Activated naive CD4-positive, alpha-beta T cell treated with anti-CD3 and anti-CD28 coated beads for 36 hours (primary cell): ENCODE measurements at places on chromosomes 16 and 17.

- peaks cover 7% of the 10 kb centered on the region for H3K4me1 ChIP-seq
- no peaks in the 10 kb centered on the region for H3K27me3 ChIP-seq
- H3K4me3 ChIP-seq: no peak overlapping the region
- H3K36me3 ChIP-seq: peaks cover 12% of the 10 kb centered on the region
Measured at GRCh38 chr17:46028374-46028773, 29.3 kb downstream of the STH start.

- H3K36me3 ChIP-seq: no peaks in the 10 kb centered on the region
- H3K4me3 ChIP-seq: no peak overlapping the region
- DNase-seq: no peak
- H3K4me1 ChIP-seq: peaks cover 9% of the 10 kb centered on the region
Measured at GRCh38 chr17:2778489-2778888, 17.7 kb upstream of the RAP1GAP2 start.

DNA sequence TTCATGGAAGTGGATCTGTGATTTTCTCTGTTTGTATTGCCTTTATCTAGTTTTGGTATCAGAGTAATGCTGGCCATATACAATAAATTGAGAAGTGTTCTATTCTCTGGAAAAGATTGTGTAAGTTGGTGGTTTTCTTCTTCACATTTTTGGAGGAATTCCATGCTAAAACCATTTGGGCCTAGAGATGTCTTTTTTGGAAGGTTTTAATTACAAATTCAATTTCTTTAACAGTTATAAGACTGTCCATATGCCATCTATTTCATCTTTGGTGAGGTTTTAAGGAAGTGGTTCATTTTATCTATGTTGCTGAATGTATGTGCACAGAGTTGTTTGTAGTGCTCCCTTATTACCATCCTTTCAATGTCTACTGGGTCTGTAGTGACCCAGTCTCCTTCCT lies 46.0 kb downstream of the CACNG1 start:
- peaks cover 24% of the 10 kb centered on the region for H3K4me1 ChIP-seq
- peaks cover 25% of the 10 kb centered on the region for H3K36me3 ChIP-seq

DNA sequence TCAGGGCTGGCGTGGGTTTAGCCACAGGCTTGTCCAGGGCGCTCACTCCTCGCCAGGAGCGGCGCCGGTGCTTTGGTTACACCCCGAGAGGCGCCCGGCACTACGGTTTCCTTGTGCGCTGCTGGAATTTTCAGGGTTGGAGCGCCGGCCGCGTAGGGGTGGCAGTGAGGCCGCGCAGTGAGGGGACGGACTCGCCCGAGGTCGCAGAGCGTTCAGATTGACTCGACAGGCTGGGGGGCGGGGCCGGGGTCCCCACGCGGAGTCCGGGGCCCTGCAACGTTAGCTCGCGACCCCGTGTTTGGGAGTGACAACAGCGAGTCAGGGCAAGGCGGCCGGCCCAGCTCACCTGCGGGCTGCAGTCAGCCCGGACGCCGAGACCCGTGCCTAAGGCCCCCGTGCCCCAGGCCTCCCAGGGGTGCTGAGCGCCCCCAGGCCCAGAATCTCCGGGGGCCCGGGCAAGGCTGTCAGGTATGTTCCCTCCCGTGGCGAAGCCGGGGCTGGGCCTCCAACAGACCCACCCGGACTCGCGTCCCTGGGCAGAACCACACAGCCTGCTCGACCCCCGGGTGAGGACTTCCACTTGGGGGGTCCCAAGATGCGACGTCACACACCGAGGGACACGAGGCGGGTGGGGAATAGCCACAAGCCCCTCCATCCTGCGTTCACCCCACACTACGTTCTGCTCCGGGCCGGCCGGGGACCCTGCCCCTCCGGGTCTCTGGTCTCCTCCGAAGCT lies 1.3 kb upstream of the ACTG1 start:
- H3K4me1 ChIP-seq: peaks cover 32% of the 10 kb centered on the region
- peaks cover 33% of the 10 kb centered on the region for H3K36me3 ChIP-seq
- H3K27ac ChIP-seq: peak overlapping the region; percentile 92
- H3K27me3 ChIP-seq: no peaks in the 10 kb centered on the region
- peak overlapping the region; percentile 81 for H3K4me3 ChIP-seq
- peak; percentile 58 for DNase-seq

DNA sequence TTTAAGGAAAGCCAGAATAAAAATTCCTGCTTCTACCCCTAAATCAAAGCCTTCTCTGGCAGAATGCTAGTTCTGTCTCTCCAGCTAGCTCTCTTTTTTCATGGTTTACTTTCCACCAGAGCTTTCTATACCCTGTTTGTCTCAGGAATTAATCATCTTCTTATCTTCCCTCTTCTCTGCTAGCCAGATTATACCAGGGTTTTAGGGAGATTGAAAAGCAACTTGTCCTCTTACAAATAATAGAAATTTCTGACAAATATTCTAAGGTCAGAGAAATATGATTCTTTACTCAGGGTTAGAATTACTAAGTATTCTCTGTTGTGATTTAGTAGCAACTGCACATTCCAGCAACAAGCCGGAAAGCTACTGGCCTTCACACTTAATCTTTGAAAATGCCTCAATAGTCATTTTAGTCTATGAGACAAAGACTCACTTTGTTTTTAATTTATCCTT lies 166.4 kb downstream of the TANC2 start:
- H3K4me1 ChIP-seq: no peaks in the 10 kb centered on the region
- H3K27ac ChIP-seq: no peak overlapping the region

- no peak overlapping the region for H3K4me3 ChIP-seq
- H3K36me3 ChIP-seq: no peaks in the 10 kb centered on the region
- no peaks in the 10 kb centered on the region for H3K27me3 ChIP-seq
- no peak for DNase-seq
Measured at GRCh38 chr17:4513113-4514032, 14.7 kb downstream of the SPNS2 start.

GRCh38 chr17:34537445-34537844 lies 41.9 kb upstream of the TMEM132E start:
- H3K4me3 ChIP-seq: no peak overlapping the region
- no peak for DNase-seq
- H3K4me1 ChIP-seq: no peaks in the 10 kb centered on the region
- no peak overlapping the region for H3K27ac ChIP-seq

GRCh38 chr17:77107506-77108433 lies 33.0 kb upstream of the SEC14L1 start:
- no peaks in the 10 kb centered on the region for H3K27me3 ChIP-seq
- no peak overlapping the region for H3K27ac ChIP-seq
- peaks cover 12% of the 10 kb centered on the region for H3K36me3 ChIP-seq

- DNase-seq: no peak
- H3K27ac ChIP-seq: peak overlapping the region; percentile 39
- H3K4me3 ChIP-seq: no peak overlapping the region
- peaks cover 41% of the 10 kb centered on the region for H3K4me1 ChIP-seq
- H3K36me3 ChIP-seq: peaks cover 7% of the 10 kb centered on the region
- peaks cover 43% of the 10 kb centered on the region for H3K27me3 ChIP-seq
Measured at GRCh38 chr17:79842136-79842655, 3.0 kb upstream of the CBX4 start.

DNA sequence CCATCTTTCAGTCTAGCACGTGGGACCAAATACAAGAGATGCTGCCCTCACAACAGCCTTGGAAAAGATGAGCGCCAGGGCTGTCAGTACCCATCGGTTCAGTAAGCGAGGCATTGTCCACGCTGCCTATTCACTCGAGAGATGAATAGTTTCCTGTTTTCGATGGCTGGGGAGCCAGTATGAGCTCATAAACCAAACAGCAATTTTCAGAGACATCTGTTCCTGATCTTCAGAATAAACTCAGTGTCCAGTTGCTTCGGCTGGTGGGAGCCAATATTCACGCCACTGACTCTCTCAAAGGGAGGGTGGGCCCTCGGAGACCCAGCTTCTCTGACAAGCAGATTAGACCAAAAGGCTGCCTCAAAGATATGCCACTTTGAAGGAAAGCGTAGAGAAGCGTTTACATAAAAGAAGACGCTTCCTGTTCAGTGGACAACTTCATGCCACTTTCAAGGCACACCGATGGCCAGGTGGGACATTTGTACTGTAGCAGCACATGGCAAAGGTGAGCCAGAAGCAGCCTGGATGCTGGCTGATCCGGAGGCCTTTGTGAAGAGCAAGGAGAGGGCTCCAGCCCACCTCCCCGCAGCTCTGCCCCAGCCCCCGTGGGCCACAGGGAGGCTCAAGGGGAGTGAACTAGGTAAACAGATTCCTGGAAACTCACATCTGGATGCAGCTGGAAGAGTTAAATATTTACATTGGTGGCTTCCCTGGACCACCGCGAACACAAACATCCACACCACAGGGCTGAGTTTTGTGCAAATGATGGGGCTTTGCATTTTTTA lies 6.0 kb downstream of the TIMM22 start:
- DNase-seq: no peak
- H3K4me1 ChIP-seq: peaks cover 28% of the 10 kb centered on the region
- no peak overlapping the region for H3K4me3 ChIP-seq
- no peaks in the 10 kb centered on the region for H3K27me3 ChIP-seq

DNA sequence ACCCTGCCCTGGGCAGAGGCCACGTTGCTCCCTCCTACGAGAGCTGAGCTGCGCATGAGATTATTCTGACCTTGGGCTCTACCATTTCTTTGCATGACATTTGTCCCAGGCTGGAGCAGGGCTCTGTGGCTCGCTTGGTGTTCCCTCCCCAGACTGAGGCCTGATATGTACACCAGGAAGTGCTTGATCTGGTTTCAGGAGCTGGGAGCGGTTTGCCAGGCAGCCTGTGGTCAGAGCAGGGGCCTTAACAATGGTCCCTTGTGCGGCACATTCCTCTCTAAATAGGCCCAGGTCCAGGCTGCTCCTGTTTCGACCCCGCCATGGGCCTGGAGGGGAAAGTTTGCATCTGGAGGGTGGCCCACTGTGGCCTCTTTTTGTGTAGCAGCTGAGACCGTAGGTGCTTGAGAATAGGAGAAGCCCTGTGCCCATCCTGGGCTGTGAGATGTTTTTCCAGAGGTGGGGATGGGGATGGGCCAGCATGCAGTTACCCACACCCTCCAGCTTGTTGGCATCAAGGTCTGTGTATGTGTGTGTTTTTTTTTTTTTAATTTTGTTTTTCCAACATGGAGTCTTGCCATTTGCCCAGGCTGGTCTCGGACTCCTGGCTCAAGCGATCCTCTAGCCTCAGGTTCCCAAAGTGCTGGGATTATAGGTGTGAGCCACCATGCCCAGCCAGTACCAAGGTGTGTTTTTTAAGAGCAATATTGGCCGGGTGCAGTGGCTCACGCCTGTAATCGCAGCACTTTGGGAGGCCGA lies 253.9 kb downstream of the SEC14L1 start:
- no peaks in the 10 kb centered on the region for H3K27me3 ChIP-seq
- no peak overlapping the region for H3K4me3 ChIP-seq
- no peak overlapping the region for H3K27ac ChIP-seq
- DNase-seq: no peak
- peaks cover 65% of the 10 kb centered on the region for H3K4me1 ChIP-seq

GRCh38 chr17:37047631-37048104 lies 98.9 kb downstream of the AATF start:
- H3K27ac ChIP-seq: no peak overlapping the region
- peak; percentile 92 for DNase-seq
- H3K4me1 ChIP-seq: peaks cover 12% of the 10 kb centered on the region
- peaks cover 11% of the 10 kb centered on the region for H3K36me3 ChIP-seq
- H3K4me3 ChIP-seq: no peak overlapping the region
